WTC11 (cell line): ENCODE measurements at places on chromosomes 4 and X.

DNA sequence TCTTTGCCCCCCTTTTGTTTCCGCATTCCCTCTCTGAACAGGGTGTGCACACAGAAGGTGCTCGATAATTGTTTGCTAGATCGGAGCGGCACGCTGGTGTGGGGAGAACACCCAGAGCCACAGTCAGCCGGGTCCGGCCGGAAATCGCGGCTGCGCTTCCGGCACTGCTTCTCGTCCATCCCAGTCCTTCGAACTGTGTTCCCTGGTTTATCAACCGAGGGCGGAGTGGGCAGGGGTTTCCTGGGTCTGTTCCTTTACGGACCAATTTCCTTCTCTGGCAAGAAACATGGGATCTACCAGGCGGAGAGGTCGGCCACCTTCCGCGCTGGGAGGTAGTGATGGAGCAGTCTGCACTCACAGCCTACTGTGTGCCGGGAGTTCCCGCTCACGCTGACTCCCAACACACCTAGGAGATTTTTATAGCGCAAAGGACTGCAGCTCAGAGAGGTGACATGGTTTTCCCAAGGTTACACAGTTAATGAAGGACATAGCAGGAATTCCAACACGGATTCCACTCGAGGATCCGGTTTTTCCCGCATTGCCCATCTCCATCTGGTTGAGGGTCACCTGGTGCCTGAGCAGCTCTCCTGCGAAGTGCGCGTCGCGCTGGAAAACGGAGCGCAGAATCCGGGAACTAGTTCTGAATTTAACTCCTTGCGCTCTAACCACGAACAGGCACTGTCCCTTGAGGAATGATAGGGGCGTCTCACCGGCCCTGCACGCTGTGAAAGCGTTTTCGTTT, 6.8 kb downstream of the MSX1 start:
- no peak for DNase-seq

GRCh38 chr4:100849319-100849718, 331.5 kb upstream of the EMCN start:
- no peak for DNase-seq

- no peak for DNase-seq
Observed at GRCh38 chr4:83297548-83298260, 13.1 kb upstream of the COQ2 start.

DNA sequence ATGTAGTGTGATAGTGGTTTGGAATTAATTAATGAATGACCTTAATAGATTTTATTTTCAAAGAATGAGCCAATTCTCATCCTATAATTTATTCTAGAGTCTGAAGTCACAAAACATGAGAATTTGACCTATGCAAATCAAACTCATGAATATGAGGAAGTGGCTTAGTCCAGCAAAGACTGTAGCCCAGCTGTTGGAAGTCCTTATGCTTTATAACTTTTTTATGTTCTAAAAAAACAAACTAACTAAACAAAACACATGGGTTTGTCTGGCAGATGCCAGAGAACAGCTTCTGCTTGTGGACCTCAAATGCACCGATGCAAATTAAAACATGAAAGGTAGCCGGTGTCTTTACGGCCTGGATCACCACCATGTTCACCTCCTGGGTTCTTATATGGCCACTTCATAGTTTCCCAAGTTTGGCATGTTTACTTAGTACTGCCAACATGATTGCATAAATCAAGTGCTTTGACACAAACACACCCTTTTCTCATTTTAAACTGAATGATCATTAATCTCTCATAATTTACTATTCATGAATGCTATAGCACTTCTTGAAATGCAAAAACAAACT, 277.4 kb downstream of the PAPSS1 start:
- DNase-seq, result no peak

DNA sequence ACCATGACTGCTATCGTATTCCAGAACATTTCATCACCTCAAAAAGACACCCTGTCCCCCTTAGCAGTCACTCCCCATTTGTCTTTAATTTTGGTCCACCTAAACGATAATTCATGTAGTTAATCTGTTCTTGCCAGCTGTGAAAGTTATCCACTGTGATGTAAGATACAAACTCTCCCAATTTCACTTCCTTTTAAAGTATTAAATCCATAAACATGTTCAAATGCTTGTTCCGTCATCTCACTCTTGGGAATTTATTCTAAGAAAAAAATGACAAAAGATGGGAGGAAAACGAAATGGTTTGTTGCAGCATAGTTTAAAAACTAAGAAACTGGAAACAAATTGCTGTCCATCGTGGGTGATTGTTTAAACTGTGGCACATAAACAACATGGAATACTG, 53.7 kb upstream of the IRF2 start:
- DNase-seq, result no peak

DNA sequence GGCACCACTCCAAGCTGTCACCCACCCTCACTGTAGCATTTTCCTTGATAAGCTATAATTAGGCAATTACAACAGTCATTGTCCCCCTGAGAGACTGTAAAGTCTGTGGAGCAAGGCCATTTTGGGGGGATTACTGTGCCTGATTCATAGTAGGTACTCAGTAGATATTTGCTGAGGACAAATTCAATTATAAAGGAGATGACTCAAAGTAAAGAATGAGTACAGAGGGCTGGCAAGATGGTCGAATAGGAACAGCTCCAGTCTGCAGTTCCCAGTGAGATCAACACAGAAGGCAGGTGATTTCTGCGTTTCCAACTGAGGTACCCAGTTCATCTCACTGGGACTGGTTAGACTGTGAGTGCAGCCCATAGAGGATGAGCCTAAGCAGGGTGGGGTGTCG, 42.0 kb downstream of the MAOB start:
- DNase-seq, result no peak

DNA sequence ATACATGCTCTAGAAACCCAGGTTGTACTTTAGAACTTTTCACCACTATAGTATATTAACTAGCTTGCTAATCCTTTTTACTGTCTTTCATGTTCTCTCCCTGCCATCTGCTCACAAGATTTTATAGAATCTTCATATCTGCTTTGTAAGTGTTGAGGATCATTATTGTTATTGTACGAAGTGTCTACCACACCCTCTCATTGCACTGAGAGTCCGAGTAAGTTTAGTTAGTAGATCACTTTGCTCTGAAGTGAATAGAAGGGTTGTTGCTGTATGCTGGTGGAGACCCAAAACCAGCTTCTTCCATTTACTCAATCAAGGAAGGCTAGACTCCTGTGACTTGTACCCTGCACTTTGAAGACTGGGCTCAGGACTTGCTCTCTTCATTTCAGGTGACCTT, 17.1 kb downstream of the GAB1 start:
- DNase-seq, result no peak

DNA sequence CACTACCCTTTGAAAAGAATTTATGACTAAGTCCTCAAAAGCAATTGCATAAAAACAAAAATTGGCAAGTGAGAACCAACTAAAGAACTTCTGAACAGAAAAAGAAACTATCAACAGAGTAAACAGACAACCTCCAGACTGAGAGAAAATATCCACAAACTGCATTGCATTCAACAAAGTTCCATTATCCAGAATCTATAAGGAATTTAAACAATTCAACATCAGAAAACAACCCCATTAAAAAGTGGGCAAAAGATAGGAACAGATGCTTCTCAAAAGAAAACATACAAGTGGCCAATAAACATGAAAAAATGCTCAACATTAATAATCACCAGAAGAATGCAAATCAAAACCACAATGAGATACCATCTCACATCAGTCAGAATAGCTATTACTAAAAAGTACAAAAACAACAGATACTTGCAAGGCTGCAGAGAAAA, 130.2 kb downstream of the GASK1B start:
- no peak for DNase-seq

DNA sequence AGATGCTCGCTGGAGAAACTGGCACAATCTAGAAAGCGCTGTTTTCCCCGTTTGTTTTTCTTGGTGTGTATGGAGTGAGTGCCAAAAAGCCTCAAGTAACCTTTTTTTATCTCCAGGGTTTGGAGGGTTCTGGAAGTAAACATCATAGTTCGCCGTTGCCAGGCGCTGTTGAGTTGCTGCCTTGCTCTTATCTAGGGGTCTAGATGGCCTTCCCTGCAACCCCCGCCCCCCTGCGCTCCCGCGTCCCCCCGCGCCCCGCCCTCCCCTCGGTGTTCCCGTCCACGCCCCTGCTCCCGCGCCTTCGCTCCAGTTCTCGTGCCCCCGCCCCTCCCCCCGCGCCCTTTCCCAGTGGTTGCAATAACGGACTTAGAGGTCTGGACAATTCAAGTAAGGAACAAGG, 555 bp upstream of the GCNA start:
- DNase-seq, result no peak

GRCh38 chr4:113094802-113095201, 45.3 kb downstream of the ANK2 start:
- DNase-seq, result no peak

- DNase-seq, result no peak
Observed at GRCh38 chr4:648579-649292, 23.4 kb downstream of the PDE6B start.

DNA sequence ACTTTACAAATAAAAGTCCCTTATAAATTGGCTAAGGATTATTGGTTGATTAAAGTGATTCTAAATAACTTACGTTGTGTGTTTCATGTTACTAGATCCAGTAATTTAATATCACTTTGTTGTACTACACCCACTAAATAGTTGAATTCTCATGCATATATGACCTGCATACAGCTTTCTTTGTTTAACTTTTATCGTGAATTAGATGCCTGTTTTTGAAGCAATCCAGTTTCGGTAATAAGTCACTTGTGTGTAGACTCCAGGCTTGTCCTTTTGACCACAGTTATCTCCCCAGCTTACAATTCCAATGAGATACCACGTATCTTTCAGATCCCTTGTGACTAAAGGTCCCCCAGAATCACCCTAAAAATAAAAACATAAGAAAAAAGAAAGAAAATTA, 27.3 kb upstream of the TMPRSS11D start:
- DNase-seq, result no peak

GRCh38 chrX:131332331-131332730, 43.2 kb upstream of the IGSF1 start:
- DNase-seq, result no peak

DNA sequence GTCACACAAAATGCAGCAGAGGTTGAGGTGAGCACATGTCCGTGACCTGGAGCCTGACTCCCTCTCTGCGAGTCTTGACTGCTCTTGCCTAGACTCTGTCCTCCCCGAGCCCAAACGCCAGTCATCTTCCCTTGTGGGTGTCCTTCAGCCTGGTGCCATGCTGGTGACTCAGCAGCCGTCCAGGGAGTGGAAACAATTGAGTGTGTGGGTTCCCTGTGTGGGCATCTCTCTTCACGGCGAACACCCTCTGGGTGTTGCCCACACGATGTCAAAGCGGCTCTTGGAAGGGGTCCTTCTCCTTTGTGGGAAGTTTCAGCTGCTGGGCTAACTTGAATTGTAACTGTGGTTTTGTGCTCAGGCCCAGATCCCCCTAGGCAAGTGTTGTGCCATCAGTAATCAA, 17.5 kb upstream of the MSANTD1 start:
- DNase-seq, result no peak

DNA sequence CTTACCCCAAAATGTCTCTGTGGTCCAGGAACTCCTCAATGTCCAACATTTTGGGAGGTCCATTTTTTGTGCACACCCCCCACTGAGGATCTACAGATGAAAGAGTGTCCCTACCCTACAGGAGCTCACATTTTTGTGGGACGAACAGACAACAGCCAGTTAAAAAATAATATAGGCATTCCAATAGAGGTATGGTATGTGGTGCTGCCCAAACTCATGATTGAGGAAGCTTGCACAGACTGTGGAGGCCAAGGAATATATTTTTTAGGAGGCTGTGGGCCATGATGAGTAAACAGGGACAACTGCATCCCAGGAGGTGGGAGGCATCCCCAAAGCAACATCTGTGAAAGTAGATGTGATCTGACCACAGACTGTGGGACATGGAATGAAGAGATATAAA, 181.0 kb upstream of the HCCS start:
- DNase-seq, result no peak

DNA sequence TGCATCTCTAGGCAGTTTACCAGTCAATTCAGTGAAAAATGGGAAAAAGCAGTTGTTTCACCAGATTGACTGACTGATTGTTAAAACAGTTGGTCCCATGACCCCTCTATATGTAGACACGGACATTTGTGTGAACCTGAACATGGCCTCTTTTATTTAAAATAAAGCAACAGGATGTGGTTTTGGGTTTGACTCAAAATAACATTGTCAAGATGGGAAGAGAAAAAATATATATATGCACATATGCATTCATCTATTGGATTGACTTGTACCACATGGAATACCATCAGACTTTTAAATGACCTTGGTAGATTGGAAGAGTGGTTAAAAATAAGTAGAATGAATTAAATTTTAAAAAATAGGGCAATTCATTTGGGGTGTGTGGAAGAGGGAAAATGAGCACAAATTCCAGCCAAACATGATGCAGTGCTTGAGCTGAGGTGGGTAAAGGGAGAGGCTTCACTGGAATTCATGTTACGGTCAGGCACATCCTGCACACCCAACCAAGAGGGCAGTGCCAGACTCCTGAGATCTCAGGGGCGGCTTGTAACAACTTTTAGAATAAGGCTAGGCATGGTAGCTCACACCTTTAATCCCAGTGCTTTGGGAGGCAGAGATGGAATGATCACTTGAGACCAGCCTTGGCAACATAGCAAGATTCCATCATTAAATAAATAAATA, 560.7 kb upstream of the TENM3 start:
- no peak for DNase-seq

DNA sequence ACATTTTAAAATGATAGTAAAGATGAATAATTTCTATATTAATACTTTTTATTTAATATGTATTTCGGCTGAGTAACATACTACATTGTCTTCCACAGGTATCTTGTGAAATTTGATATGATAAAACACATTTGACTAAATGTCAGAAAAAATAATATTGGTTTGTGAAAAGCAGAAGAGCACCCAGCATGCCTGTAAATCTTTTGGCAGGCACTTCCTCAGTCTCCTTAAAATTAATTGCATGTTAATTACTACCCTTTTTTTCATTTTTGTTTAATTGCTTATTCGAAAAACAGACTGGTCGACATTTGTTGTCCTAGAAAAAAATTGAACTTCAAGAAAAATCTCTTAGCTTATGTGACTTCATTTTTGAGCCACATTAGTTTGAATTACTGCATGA, 40.6 kb downstream of the CLCN3 start:
- DNase-seq, result no peak

GRCh38 chr4:114839986-114840385, 241.4 kb downstream of the UGT8 start:
- DNase-seq, result no peak

DNA sequence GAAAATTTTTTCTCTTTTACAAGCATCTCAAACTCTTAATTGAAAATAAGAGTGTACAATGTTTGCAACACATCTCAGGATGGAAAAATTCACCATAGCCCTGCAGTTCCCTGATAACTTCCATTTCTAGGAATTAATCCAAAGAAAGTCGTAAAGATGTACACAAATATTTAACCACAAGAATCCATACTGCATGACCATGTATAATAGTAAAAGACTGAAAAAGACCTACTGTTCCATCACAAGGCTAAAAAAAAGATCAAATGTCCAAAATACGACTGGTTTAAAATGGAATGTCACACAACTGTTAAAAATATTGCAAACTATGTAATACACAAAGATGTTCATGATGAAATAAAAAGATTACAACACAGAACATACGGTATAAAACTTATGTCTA, 32.1 kb downstream of the HUWE1 start:
- DNase-seq, result no peak
